ENCODE measurements at places on chromosomes 3 and 15. TPM values are rescaled to one million over a fixed set of nuclear protein-coding genes. Genes with fewer than 3 reads are reported as not detected.

Gene ACKR2
- 6.8 TPM for total RNA-seq

Gene BAHD1
- total RNA-seq, result 7.9 TPM

Gene ACAD11
- total RNA-seq, result 47.3 TPM

- DNase-seq, result no peak
Measured at GRCh38 chr3:40173227-40173721, 136.2 kb upstream of the EIF1B start.

- DNase-seq, result no peak
Measured at GRCh38 chr3:25532431-25533162, 104.5 kb downstream of the RARB start.
